ENCODE measurements at places on chromosomes 2 and 18.

- no peak for DNase-seq
Observed at GRCh38 chr2:105317937-105318336, 11.6 kb downstream of the TGFBRAP1 start.

DNA sequence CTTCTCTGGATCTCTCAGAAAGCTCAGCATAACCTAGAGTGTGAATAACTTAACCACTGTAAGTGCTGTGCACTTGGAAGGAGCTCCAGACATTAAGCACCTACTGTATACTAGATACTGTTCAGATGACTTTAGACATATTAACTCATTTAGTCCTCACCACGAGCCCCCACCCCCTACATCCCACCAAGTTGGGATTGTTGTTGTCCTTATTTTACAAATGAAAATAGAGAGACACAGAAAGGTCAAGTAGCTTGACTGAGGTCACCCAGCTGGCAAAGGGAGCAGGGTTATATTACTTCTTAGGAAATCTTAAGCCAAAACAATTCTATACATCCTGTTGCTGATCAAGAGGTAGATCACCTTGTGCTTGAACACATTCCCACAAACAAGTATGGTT, 234.2 kb upstream of the SMAD2 start:
- DNase-seq, result no peak

GRCh38 chr2:240160291-240161086, 20.0 kb upstream of the OTOS start:
- no peak for DNase-seq

- DNase-seq, result no peak
Observed at GRCh38 chr18:23114911-23115310, 20.4 kb upstream of the CABLES1 start.

DNA sequence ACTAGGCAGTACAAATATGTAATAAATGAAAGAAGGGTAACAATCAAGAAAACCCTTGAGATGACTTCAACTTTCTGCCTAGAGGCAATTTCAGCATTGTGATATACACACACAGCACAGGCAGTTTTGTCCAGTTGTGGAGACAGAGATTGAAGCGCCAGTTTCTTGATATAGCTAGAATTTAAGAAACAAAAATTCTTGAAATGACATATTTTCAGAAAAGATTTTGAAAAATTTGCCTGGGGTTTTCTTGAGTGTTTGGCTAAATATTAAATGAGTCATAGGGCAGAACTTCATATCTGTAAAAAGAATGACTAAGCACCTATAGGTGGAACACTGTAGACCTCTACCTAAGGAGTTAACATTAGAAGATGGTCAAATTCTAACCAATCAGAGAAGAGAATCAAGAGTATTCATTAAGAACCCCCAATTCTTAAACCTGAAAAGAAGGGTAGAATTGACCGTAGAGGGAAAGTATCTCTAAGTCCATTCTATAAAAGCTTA, 1266.8 kb upstream of the TMEFF2 start:
- no peak for DNase-seq

DNA sequence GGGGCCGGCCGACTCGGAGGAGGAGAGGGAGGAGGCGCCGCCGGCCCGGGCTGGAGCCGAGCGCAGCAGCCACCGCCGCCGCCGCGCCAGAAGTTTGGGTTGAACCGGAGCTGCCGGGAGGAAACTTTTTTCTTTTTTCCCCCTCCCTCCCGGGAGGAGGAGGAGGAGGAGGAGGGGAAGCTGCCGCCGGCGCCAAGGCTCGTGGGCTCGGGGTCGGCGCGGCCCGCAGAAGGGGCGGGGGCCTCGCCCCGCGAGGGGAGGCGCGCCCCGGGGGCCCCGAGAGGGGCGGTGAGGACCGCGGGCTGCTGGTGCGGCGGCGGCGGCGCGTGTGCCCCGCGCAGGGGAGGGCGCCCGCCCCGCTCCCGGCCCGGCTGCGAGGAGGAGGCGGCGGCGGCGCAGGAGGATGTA, 316 bp downstream of the CRIM1 start:
- DNase-seq, result no peak

DNA sequence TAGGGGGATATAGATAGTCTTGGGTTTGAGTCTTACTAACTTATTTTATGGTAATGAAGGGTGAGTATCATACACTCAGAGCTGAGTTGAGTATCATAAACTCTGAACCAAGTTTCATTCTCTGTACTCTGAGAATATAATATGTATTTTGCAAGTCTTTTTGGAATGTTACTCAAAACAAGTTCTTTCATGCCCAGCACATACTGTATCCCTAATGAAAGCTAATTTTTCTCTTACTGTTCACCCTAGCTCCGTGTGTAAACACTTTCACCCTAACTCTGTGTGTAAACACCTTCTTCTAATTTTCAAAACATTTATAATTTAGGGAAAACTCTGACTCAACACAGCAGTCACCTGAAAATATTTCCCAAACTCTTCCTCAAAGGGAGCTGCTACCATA, 29.7 kb upstream of the CHST9 start:
- DNase-seq, result no peak

DNA sequence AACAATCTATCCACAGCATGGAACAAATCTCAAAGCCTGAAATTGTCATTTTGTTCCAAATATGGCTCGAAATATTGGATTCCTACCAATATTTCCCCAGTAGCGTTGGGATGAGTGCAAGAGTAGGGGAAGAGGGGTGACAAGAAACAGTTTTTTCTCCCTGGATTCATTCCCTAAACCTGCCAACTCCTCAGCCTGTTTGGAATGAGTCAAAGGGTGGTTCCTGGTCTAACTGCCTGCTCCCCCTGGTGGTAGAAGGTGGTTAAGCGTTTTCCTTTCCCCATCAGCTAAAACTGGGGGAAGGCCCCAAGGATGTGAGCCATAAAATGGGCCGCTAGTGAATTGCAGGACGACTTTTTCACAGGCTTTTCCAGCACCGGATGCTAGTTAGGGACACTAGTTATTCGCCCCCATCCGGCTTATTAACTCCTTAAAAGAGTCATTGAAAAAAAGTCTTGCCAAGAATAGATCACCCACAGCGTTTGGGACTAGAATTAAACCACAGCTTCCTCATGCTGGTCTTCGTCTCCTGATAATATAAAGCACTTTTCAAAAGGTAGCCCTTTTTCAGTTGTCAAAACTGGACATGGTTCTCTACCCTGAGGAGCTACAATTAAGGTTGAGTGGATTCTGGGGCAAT, 72.5 kb downstream of the DHRS9 start:
- peak; percentile 52 for DNase-seq

GRCh38 chr2:204127238-204127637, 190.7 kb downstream of the ICOS start:
- DNase-seq, result no peak

- DNase-seq, result peak; percentile 74
Observed at GRCh38 chr2:101770726-101771125, 73.2 kb downstream of the MAP4K4 start.

GRCh38 chr2:105114551-105114950, 76.7 kb downstream of the MRPS9 start:
- peak; percentile 63 for DNase-seq

- DNase-seq, result no peak
Observed at GRCh38 chr2:3664925-3665324, 6.9 kb downstream of the ALLC start.
